Stimulated activated CD8-positive, alpha-beta memory T cell treated with anti-CD3 and anti-CD28 coated beads, Interleukin-12 subunit alpha, Interleukin-12 subunit beta, amount 100 ng/mL, for 4 hours (primary cell): ENCODE measurements at places on chromosomes 4 and X.

DNA sequence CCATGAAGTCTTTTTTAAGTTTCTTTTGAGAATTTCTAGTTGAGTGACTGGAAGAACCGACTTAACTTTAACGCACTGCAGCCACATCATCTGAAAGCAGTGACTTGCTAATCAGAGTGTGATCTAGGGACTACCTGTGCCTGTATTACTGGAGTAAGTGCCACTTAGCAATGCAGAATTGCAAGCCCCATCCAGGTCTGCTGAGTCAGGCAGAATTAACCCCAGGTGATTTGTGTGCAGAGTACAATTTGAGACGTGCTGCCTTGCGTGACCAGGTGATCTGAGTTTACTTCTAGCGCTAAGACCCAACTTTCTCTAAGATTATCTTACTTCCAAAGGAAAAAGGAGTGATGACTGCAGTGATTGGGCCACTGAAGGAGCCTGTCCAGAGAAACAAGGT, 85.3 kb downstream of the CLCN4 start:
- DNase-seq: no peak

GRCh38 chr4:47525154-47525819, 40.2 kb downstream of the ATP10D start:
- DNase-seq: no peak

DNA sequence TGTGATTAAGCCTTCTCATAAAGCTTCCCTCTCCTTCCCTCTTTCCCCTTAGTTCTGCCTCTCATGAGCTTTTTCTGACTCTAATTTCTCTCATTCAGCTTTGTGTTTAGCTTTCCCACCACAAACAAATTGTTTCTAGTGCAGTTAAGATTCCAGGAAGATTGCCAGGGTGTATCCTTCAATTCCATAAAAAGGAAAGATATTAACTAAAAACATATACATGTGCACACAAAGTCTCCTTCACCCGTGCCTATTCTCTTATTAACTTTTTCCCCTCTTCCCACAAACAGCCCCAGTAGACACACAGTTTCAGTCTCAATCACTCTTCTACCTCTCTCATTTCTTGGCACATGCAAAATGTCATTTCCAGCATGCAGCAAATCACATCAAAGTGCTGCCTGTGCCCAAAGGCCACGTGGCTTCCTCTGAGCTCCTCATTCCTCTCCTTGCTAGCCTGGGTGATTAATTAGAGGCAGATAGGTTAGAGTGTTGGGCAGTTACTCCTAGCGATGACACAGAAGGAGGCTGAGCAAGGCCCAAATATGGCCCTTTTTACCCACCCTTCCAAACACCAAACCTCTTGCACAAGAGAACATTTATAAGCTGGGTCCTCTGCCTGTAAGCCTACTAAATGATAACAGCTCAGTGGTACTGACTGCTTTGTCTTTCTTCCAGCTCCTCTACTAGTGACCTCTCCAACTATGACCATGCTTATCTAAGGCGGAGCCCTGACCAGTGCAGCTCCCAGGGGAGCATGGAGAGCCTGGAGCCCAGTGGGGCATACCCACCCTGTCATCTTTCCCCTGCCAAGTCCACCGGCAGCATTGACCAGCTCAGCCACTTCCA, 159.6 kb downstream of the SOWAHB start:
- DNase-seq: no peak

- no peak for DNase-seq
These were observed 934.3 kb upstream of the SLIT2 start for GRCh38 chr4:19317377-19317776.

DNA sequence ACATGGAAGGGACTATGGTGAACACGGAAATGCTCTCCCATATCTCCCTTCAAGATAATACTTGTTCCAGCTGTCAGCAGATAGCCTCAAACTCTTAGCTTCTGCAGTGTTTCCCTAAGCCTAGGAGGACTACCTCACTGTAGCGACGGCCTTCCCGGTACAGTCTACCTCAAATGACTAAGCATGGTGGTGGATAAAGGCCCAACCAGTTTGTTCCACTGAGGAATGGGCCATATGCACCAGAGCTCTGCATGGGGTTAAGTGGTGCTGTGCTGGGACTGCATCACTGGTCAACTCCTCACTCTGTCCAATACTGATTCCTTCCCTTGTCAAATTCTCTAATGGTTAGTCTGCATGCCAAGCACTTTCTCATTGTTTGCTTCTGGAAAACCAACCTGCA, 119.6 kb upstream of the GNPDA2 start:
- DNase-seq: no peak

DNA sequence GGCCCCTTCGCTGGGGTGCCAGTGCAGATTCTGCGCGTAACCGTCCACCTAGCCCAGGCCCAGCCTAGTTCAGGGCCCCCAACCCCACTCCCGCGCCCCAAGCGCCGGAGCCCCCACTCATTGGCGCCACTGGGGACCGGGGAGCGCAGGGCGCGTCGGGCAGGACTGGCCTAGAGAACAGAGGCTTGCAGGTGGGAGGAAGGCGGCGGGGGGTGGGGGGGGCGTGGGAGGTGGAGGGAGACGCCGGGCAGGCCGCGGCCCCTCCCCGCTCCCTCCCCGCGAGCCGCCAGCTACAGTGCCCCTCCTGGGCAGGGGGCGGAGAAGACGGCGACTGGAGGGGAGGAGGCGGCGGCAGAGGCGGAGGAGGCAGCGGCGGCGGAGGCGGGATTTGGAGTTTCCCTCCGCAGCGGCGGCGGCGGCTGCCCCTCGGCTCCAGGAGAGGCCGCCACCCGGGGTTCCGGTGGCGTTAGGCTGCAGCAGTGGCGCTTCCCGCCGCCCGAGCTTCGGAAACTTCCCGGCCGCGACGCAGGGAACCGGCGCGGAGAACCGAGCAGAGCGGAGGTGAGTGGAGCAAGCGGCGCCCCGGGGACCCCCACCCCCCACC, 4.8 kb upstream of the DUSP9 start:
- no peak for DNase-seq

- no peak for DNase-seq
These were observed 94.9 kb upstream of the TBC1D9 start for GRCh38 chr4:140851032-140851636.

GRCh38 chr4:63430105-63430504, 979.1 kb downstream of the TECRL start:
- DNase-seq: no peak

DNA sequence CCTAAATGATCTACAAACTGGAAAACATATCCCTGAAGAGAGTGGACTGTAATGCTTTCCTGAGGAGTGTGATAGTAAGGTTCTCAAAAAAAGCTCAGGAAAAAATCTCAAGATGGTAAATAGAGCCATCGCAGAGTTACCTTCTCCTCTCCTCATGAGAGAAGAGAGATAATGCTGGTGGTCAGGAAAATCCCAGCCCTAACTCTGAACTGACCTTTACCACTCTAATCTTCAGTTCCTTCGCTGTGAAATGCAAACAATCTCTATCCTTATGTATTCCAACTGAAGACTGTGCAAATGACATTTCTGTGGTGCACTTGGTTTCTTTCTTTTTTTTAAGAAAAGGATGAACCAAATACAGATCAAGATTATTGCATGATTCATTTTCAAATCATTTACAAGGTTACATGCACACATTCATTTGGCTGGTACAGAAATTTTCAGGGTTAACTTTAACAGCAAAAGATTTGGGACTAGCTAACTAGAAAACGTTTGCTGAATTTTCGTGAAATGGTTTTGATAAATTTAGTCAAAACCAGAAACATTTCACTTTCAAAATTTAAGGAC, 8.3 kb downstream of the PPM1K start:
- no peak for DNase-seq

- no peak for DNase-seq
These were observed 594.7 kb downstream of the SMARCA1 start for GRCh38 chrX:128928636-128929035.

DNA sequence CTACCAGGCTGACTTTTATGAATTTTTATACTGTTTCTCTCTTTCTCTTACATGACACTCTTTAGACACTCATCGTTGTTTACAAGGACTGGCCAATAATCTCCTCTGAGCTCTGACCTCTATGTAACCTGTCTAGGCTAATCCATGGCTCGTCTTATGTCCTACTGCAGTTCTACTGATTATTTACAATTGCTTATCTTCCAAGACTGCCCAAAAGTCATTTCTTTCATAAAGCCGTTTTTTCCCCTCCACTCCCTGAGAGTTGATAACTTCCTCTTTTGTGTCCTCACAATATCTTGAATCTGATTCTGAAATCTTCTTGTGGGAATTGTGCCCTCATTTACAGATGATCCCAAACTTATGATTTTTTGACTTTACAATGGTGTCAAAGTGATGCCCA, 18.3 kb upstream of the SNCA start:
- no peak for DNase-seq

DNA sequence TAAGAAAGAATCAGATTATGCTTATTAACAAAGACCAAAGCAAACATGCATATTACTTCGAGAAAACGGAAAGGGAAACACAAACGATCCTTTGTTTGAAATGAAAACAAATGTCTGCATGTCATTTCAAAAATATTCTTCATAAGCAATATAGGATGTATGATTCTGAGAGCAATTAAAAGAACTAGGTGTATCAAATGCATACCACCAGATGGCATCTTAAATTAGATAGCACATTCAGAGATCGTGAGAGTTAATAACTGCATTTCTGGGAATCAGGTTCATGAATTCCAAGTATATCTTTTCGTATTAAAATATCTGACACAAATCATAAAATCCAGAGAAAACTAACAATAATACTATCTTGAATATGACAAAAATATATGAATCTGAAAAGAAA, 159.5 kb downstream of the PPP3CA start:
- DNase-seq: no peak

DNA sequence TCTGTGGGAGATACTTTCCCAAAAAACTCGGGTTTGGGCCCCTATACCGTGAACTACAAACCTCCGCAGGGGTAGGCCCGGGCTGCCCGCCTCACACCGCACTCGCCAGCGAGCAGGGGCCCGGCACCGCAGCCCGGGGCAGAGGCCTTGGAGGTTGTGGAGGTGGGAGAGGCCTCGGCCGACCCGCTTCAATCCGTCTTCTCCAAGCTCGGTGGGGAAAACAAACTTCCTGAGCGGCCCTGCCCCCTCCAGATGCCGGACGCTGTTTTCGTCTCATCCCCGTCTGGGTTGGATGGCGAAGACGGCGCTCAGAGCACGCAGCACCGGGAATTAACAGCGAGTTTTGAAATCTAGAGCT, 442 bp upstream of the MCUB start:
- DNase-seq: no peak

GRCh38 chr4:94409962-94410361, 41.8 kb upstream of the PDLIM5 start:
- no peak for DNase-seq

GRCh38 chr4:128831531-128832242, 22.2 kb downstream of the JADE1 start:
- no peak for DNase-seq

DNA sequence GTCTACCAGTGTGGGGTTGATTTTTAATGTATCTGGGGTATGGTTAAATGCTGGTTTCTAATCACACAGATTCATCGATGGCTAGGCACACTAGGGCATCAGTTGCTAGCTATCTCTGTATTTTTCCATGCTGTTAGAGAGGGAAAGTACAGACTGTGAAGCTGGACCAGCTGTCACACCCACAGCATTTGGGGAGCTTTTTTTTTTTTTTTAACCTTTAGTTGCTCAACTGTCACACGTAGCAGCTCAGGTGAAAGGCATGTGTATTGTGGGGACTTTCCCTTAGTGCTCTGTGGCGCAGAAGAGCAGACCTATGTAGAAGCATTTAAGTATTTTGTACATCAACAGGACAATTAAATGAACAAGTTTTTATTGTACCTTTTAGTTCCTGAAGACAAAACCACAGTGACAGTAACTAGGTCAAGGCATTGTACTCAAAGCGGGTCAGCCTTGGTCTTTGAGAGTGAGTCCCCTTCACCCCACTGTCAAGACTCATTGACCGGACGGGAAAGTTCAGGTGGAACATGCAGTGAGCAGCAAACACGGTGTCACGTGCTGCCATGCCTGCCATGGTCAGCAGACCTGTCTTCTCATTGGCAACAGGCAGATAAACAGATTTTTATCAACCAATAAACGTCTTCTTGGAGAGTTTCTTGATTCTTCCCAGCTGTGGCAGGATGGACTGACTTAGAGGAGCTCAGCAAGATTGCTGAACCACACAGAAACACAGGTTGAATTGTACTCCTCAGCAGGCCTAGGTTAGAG, 65.3 kb downstream of the CASP3 start:
- DNase-seq: no peak

DNA sequence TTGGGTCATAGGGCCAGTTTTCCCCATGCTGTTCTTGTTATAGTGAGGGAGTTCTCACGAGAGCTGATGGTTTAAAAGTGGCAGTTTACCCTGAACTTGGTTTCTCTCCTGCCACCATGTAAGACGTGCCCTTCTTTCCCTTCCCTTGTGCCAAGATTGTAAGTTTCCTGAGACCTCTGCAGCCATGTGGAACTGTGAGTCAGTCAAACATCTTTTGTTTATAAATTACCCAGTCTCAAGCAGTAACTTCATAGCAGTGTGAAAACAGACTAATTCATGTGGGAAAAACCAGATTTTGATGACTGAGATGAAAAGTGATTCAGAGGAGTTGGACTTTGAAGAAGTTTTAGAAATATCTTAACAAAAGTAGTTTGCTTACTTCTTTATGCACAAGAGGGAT, 101.4 kb downstream of the ARHGAP10 start:
- DNase-seq: no peak

- no peak for DNase-seq
These were observed 646 bp downstream of the ABCB7 start for GRCh38 chrX:75155447-75155826.

DNA sequence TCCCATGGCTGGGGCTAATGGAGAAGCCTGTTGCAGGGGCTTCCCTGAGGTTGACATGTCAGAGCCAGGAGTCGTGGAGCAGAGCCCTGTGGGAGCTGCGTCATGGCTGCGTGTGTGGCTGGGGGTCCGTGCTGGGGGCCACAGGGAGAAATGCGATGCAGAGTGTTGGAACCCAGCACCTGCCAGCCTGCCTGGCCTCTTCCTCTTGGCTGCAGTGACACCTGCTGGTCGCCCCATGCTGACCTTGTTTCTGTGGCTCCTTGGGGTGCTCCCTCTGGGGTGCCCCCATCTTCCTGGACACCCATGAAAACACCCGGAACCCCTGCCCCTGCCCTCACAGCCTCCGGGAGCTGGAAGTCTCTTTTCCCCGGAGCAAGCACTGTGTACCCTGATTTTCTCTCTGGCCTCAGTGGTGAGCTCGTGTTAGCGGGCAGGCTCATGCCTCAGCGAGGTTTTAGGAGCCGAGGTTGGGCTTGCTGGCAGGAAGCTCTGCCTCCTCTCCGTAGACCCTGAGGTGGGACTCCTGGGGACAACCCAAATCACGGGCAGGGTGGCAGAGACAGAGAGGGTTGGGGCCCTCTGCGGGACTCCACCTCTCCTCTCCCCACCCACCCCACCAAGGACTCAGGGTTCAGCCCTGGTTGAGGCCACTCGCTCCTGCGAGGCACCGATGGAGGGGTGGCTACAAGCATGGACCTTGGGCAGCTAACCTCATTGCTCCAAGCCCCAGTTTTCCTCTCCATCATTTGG, 103.7 kb downstream of the SORCS2 start:
- DNase-seq: no peak

DNA sequence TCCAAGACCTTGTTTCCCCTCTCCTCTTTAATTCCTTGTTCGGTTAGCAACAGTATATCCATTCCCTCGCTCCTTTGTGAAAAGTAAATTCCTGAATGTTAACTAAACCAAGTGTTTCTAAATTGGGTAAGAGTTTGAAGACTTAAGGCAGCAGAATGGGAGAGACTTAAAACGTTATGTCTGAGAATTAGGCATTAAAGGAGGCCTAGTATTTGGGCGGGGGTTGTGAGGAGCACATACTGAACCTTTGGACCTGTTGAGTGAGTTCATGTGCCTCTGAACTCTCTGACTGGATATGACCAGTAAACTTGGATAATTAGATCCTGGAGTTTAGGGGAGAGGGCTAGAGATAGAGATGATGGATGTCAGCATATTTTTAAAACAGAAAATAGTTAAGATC, 1.2 kb downstream of the MSMO1 start:
- no peak for DNase-seq
